ENCODE measurements at places on chromosomes 11 and 22.

DNA sequence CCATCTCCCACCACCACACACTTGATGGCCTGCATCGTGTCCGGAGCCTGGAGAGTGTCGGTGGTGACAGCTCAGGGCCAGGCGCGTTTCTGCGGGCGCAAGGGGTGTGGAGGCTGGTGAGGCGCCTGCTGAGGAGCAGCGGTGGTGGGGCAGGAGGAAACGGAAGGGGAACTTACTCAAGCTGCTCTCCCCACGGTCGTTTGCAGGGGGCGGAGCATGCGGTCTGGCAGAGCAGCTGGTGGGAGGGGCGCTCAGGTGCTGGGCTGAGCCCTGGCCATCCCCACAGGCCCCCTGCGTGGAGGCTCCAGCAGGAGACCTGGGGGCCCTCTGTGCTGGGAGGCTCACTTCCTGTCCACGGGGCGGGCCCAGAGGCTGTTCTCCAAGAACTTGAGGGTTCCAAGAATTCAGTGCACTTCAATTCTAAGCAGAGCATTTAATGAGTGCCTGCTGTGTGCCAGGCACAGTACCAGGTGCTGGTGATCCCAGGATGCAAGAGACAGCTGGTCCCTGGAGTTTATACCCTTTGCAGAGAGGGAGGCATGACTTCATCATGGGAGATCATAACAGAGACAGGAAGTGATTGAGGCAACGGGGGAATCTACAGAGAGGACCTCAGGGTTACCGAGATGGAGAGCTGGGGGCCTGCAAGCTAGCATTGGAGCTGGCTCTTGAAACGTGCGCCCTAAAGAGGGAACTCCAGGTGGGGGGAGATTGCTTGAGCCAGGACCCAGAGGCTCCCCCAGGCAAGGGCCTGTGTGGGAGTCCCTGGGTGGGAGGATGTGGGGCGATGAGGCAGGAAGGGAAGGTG, at the start of gene RAC2:
Gene RAC2 (minus strand): TSS at position 156 of the 808 bp plus-strand sequence. CDS start 121 bp downstream, at position 35.
- DNase-seq = peak; percentile 60

GRCh38 chr11:115505175-115505574, 960 bp upstream of the CADM1 start:
- DNase-seq = no peak

DNA sequence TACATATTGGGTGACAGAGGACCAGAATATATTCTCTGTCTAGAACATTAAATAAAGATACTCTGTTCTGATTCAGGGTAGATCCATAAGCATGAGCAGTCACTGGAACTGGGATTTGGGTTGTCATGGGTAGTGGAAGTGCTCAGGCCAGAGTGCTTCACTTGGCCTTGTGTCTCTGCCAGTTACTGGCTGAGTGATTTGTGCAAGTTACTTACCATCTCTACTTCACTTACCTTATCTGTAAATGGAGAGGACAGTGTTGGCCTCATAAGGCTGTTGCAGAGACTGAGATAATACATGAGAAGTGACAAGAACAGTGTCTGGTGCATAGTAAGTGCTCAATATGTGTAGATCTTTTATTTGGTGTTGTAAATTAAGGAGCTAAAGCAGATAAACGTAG, 17.6 kb downstream of the ATXN10 start:
- no peak for DNase-seq

DNA sequence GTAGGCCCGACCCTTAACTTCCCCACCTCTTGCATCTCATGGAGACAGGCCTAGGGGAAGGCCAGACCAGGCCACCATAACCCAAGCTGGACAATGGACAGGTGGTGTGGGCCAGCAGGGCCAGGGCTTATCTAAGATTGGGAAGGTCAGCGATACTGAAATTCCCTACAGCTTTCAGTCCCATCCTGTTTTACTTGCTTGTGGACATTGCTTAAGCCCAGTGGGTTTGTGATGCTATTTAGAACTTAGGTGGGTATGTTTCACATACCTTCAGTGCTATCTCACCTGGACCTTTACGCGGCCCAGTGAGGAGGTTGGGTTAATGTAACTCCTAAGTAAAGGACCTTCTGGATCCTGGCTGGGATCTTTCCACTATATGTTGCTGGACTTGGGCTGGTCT, 1.7 kb downstream of the FADS2 start:
- no peak for DNase-seq

DNA sequence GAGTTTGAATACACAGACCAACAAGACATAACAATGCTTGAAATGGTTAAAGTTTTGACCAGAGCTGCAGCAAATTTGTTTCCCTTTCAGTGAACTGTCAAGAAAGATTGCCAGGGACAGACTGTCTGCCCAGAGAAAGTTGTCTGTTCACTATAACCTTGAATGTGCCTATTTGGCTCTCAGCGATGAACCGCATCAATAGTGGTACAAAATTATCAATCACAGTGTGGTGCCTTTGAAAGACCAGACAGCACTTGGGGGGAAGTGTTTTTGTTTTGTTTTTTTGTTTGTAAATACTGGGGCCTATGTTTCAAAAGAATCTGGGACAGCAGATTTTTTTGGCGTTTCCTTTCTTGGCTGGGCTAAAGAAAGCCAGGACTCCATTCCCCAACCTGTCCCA, 123.1 kb downstream of the CD44 start:
- DNase-seq = no peak

- no peak for DNase-seq
Measured at GRCh38 chr22:47878460-47878859, 1116.0 kb downstream of the TBC1D22A start.

DNA sequence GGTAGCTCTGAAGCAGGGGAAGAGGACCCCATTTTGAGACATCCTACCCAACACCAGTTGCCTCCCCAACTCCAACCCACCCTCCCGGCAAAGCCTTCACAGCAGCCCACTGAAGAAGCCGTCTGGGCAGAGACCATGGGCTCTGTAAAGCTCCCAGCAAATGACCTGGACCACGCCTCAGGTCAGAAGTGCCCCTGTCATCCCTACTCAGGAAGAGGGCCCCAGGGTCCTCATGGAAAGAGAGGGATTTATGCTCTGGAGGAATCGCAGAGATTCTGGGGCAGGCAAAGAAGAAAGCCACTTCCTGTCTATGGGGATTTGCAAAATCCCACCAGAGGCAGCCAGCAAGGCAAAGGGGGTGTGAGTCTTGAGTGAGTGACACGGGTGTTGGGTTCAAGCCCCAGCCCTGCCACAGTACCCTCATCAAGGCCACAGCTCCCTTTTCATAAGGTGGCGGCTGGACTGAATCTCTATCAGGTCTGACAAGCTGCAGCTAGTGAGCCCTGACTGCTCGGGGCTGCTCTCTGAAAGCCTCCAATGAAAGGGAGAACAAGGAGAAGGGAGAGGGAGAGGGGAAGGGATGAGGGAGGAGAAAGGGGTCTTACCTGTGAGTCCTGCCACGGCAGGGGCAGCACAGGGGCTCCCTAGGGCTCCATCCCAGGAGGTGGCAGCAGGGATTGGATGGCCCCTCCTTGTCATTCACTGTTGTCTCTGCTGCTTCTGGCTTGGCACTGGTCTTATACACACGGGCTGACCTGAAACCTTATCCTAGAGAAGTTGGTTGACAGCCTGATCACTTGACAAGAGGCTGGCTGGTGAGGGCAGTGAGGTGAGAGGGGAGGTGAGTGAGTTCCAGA, at the start of gene UCP3:
Gene UCP3 (minus strand): TSS at position 713 of the 857 bp plus-strand sequence. CDS start 2,043 bp downstream, outside the sequence.
- no peak for DNase-seq

DNA sequence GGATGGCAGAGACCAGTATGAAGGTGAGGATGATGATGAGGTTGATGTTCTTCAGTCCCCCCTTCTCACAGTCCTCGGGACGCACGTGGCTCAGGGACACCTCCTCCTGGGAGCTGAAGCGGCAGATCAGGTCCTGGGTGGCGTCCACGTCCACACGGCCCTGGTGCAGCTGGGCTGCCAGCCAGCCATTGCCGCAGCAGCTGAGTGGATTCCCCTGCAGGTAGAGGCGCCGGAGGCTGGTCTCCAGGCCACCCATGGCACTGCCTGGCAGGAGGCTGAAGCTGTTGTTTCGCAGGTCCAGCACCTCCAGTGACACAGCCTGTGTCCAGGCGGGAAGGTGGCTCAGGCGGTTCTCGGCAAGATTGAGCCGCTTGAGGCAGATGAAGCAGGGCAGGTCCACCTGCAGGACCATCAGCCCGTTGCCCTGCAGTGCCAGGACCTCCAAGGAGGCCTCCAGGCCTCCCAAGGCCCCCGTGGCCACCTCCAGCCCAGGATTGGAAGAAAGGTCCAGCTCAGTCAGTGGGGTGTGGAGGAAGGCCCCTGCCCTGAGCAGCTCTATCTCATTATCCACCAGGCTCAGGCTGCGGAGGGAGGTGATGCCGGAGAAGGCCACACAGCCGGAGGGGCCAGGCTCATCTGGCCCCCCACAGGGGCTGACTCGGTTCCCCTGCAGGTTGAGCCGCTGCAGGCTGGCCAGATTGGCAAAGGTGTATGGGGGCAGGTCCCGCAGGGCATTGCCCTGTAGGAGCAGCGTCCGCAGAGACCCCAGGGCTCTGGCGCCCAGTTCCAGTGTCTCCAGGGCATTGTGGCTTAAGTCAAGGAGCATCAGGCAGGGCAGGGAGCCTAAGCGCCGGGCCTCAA, 10.6 kb downstream of the LRRC32 start:
- DNase-seq = no peak

GRCh38 chr11:28582506-28582905, 474.3 kb downstream of the METTL15 start:
- DNase-seq = no peak
